ENCODE measurements at places on chromosomes 4 and X. TPM values are rescaled to one million over a fixed set of nuclear protein-coding genes. Genes with fewer than 3 reads are reported as not detected.

- no peak for DNase-seq
Observed at GRCh38 chr4:85994576-85994975, 365.3 kb downstream of the MAPK10 start.

DNA sequence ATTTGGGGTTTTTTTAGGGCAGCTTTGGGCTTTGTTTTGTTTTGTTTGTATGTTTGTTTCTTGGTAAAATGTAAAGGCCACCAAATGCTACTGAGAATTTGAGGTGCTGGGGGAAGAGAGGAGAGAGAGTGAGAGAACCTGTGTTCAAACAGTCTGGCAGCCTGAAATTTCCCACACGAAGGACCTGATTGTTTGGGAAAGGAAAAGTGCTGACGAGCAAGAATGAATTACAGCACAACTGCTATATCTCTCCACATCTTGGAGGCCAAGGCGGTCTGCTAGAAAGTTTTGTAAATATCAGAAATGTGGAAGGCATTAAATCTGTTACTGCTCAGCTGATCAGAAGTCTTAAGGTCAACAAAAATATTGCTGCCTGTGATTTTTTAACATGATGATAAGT lies 170.5 kb downstream of the PALLD start:
- DNase-seq, result no peak

- no peak for DNase-seq
Observed at GRCh38 chrX:12950851-12951594, 23.9 kb upstream of the TMSB4X start.

DNA sequence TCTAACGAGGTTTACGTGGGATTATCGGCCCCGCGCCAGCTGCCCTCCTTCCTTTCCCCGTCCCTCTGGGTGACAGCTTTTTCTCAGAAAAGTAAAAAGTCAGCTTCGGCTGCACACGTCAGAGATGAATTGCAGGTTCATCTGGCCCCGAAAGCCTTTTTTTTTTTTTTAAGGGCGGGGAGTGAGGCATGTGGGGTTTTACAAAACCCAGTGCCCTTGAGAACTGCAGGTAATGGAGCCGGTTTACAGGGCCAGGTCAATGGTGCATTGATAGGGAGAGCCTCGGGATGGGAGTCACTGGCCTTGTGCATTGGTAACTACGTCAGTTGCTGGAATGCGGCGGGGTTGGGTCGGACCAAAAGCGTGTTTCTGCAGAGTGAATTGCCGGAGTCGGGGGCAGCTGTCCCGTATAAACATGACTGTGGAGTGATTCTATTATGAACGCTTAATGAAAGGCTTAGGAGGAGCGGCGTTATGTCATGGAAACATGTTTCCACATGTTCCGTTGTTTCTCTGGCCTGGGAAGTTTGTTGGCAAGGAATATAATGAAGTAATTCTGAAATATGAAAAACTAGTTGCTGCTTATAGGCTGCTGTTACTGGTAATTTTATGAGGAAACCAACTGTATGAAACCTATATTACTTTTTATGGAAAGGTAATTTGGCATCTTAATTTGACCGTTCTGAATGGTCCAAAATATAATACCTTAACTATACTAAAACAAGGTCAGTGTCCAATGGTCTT lies 1.1 kb downstream of the HSPA4L start:
- DNase-seq, result no peak

DNA sequence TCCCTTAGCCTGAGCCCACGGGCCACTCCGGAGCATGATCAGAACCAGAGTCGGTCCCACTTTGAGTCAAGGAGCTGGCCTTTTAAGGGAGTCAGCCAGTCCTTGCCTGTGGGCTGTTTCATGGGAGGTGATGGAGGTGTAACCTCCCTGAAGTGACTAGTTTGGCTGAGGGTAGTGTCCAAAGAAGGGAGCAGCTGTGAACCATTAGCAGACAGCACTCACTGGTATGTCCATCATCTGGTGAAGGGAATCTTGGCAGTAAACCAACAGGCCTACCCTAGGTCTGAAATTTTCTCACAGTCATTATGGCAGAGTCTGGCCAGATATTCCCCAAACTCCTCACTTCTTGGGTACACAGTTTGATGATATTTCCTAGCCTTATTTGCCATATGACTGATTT lies 12.3 kb upstream of the REPS2 start:
- DNase-seq, result no peak

The JCHAIN gene
- 9.4 TPM for total RNA-seq

All from mesenteric fat pad (tissue), 1 donor.